SK-MEL-5 (cell line): ENCODE measurements at places on chromosomes 6 and 20.

DNA sequence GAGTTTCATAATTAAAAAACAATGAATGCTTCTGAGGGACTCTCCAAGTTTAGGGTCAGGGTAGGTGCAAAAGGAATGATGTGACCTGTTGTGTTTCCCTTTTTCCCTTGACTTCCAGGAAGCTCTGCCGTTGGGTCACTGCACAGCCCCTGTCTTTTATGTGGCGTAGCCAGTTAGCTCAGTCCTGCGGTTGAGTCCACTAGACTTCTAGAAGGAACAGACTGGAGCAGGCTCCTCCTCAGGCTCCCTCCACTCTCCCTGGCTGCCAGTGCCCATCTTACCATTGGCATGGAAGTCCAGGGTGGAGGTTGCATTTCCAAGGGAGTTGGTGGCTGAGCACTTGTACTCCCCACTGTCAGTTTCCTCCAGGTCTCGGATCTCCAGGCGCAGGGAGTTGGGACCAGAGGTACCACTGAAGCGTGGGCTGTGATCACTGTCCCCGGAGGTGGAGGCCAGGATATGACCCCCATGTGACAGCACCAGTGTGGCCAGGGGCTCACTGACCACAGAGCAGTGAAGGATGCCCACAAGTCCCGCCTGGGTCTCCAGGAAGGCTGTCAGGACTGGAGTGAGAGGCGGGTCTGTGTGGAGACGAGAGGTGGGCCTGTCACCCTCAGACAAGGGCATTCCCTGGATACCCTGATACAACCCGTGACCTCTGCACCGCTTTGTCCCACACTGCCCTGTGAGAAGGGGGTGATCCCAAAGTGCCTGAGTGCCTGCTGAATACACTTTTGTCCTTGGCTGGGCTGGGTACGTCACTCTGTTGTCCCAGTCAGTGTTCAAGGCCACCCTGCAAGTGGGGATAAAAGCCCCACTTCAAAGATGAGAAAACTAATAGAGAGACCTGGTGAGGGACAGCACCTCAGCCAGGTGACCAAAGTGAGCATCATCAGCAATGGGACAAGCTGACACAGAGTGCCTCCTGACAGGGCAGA is 11.1 kb downstream of the SIGLEC1 start:
- no peak for DNase-seq

DNA sequence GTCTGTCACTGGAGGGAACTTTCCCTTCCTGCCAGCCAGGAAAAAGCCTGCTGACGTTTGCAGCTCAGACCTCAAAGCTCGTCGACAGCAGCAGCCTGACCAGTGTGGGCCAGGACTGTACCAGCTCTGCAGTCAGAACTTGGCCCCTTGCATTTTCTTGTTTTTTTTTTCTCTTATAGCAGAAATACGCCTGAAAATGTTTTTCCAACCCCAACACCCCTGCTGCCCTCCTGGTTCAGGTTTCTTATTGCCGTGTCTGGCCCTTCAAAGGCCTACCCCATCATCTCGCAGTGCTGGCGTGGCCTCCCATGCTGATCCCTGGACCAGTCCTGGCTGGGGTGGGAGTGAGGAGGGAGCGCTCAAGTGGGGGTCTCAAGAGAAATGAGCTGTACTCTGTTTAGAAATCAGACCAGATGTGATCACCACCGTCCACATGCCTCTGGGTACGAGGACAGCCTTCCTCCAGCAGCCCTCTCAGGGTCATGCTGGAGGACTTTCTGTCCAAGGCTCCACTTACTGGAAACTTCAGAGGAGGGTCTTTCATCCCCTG is 169.0 kb downstream of the FOXC1 start:
- DNase-seq: no peak

- no peak for DNase-seq
Measured at GRCh38 chr6:155201461-155202226, 62.2 kb upstream of the CLDN20 start.

GRCh38 chr6:25490018-25490801 is 161.8 kb upstream of the SCGN start:
- DNase-seq: peak; percentile 94

- peak; percentile 28 for DNase-seq
Measured at GRCh38 chr6:156963712-156964700, 186.8 kb downstream of the ARID1B start.

DNA sequence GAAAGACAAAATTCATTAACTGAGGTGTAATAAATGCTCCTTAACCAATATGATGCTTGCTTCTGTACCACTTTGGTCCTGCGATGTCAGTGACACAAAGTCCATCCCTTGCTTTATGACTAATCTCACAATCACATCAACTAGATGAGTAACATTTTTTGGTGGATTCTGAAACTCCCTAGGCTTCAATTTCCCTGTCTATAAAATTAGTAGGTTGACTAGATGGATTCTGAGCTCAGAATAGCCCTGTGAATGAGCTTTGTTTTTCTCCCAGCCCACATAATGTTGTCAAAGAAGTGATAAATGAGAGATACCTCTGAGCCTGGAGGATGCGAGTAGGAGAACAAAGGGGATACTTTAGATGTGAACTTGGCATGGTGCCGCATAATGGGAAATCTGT is 9.1 kb downstream of the TXLNB start:
- DNase-seq: peak; percentile 87

DNA sequence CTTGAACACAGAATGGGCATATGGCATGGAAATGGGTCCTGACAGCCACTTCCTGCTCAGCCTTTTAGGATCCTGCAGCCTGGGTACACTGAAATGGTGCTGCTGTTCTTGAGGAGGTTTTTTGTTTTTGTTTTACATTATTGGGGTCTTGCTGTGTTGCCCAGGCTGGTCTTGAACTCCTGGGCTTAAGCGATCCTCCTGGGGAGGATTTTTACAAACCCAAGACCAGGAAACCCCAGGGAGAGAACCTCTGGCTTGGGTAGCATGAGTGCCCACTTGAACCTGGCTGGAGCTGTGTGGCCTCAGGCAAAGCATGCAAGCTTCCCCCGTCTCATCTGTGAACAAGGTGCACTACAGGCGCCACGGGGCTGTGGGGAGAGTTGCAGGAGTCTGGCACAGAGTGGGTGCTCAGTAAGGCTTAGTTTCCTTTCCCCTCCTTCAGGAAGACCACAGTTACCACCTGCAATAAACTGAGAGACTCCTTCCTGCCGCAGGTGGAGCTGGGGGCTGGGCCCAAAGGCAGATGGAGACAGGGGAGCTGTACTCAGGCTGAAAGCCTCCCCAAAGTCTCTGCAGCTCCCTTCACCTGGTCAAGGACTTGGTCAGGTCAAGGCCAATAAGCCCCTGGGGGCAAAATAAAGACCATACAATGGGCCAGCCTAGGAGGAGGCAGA is 1.8 kb downstream of the SLA2 start:
- DNase-seq: no peak

DNA sequence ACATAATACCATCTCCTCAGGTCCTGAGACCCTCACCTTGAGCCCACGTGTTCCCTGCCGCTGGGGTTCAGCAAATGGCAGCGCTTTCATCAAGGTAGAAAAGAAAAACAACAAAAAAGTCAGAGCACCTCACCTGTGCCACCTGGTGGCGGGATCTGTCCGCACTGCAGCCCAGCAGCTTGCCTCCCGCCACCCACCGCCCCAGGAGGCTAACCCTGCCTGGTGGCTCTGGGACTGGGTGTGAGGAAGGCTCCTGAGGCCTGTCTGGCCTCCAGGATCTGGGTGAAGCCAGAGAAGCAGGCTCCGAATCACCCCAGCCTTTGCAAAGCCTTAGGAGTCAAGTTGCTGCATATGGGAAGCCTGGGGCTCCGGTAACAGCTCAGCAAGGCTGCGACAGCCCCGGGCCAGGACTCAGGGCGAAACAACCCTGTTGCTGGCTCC is 270.8 kb downstream of the BMP7 start:
- DNase-seq: peak; percentile 23

DNA sequence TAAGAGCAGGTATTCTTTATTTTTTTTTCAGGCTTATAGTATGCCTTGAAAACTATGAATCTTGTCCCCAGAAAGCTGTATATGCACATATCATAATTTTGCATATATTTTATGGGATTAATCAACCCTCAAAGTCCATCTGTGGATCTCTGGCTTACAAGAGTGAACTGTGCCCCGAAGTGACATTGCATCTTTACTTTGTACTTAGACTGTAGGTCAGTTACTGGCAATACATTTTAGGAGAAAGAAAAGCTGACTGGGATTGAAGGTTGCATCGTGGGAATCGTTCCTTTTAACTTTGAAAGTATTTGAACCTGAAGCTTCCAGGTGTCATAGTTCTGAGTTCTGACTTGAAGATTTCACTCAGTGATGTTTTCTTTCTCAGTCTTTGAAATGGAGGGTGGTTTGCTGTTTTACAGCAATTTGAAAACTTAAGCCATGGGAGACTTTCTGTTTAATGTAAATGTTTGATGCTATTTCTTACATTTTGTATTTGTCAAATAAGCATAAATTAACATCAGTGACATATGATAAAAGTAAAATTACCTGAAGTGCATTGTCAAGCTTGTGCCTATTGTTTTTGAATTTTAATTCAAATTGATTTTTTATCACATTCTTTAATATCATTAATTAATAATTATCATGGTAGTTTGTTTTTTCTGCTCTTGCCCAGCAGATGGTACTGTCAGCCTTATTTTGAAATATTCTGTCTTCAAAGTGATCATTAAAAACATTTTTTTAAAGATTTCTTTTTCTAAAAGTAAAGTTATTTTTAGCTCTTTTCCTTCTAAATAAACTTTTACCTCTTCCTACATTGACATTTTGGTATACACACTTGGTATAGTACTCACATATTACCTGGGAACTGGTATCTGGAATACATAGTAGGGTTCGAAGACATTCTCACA is 29.0 kb downstream of the L3MBTL3 start:
- DNase-seq: no peak

DNA sequence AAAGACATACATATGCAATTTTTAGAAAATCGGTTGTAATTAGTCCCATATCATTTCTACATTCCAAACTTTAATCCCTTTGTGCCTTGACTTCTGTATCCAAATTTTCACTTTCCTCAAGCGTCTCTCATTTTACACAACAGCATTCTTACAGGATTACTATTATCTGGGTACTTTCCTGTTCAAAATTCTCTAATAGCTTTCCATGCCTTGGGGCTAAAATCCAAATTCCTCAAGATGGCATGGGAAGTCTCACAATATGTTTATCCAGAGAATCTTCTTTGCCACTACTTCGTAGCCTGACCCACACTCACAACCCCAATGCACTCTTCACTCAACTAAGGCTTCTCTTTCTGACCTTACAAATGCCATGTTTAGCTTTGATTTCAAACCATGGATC is 125.0 kb downstream of the TBX18 start:
- no peak for DNase-seq

DNA sequence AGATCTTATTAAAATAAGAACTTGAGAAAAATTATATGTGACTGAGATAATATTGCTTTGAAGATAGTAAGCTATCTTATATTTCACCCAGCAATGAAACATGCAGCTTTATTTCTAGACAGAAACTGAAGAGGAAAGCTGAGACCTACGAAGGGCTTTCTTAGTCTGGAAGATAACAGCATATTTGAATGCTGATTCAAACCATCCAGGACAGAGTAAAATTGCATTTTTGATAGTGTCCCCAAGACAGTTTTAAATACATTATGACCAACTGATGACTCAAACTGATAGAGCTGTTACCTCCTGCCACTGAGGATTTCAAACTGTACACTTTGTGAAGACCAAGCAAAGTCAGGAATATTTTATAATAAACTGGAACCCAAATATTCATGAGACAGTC is 409.6 kb downstream of the GRIK2 start:
- no peak for DNase-seq

GRCh38 chr6:52041134-52041533 is 46.3 kb downstream of the PKHD1 start:
- DNase-seq: no peak

DNA sequence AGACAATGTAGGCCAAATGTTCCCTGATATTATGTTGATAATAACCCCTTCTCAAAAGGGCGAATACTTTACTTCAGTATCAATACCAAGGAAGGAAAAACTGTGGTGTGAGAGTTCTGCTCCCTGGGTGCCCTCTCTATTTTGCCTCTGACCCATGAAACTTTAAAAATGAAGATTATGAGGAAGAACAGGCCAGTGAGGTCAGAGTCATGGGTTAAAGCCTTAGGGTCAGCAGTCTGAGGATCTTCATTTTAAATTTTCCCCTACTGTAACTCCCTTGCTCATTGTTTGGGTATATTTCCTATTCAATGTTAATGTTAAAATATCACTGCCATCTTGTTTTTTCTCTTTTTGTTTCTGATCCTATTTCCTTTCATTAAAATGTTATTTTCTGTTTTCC is 47.9 kb downstream of the PRKN start:
- DNase-seq: no peak

- DNase-seq: no peak
Measured at GRCh38 chr6:32738126-32738525, 3.1 kb upstream of the HLA-DQA2 start.

DNA sequence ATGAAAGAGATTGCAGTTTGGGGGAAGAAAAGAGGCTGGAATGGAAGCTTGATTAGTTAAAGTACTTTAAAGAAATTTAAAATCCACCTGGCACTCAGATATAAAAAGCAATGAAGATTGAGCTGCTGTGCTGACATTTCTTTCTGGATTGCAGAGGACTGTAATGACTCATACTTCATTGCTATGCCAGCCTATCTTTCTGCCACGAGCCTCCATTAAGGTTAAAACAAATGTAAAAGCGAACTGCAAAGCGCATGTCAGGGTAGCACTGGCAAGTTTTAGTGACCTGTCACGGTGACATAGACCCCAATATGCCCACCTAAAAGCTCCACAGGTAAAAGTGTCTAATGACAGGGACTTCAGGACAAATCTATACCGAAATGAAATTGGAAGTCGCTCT is 449.6 kb downstream of the C6orf118 start:
- no peak for DNase-seq

- DNase-seq: no peak
Measured at GRCh38 chr6:131844243-131844841, 36.5 kb downstream of the ENPP1 start.
